Osteoblast (primary cell): ENCODE measurements at places on chromosomes 2 and 18. TPM values are rescaled to one million over a fixed set of nuclear protein-coding genes. Genes with fewer than 3 reads are reported as not detected.

Gene PLA2R1
- total RNA-seq: 19.2 and 19.9 TPM in 2 replicates

Gene SPP2
- total RNA-seq: not detected in 2 replicates

Gene ECEL1
- total RNA-seq: not detected in 2 replicates

Gene TTC21B
- 25.7 and 29.8 TPM in 2 replicates for total RNA-seq

Gene KATNAL2
- total RNA-seq: 4.3 and 5.0 TPM in 2 replicates

Gene DSG1
- total RNA-seq: not detected in 2 replicates

Gene TDRD15
- not detected in 2 replicates for total RNA-seq

Gene CCDC178
- total RNA-seq: not detected in 2 replicates
